Esophagus squamous epithelium (tissue), 5 donors: ENCODE measurements at places on chromosomes 6 and 20. TPM values are rescaled to one million over a fixed set of nuclear protein-coding genes. Genes with fewer than 3 reads are reported as not detected.

GRCh38 chr6:146914489-146915483 is 289.4 kb upstream of the STXBP5 start:
- peak overlapping the region; percentile 9 for H3K4me3 ChIP-seq
- H3K27me3 ChIP-seq: no peaks in the 10 kb centered on the region
- H3K36me3 ChIP-seq: no peaks in the 10 kb centered on the region
- peak overlapping the region; percentile 89 for H3K27ac ChIP-seq
- peaks cover 8% of the 10 kb centered on the region for H3K4me1 ChIP-seq

DNA sequence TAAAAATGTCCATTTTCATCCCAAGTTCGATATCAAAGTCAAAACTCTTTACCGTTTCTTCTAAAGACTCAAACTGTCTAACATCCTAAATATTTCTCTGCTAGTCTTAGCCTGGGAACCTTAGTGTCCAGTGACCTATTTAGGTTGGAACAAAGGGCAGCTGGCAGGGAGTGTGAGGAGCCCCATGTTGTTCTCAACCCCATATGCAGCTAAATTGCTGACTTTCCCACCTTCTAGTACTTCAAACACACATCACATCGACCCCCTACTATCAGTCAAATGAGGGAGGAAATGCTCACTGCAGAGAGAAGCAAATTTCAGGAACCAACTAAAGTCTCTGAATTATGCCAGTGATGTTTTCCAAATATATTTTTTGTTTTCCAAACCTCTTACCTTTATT is 192.6 kb upstream of the RAB32 start:
- no peak overlapping the region for H3K4me3 ChIP-seq
- H3K36me3 ChIP-seq: no peaks in the 10 kb centered on the region
- DNase-seq: no peak
- no peaks in the 10 kb centered on the region for H3K4me1 ChIP-seq
- no peak overlapping the region for H3K27ac ChIP-seq

DNA sequence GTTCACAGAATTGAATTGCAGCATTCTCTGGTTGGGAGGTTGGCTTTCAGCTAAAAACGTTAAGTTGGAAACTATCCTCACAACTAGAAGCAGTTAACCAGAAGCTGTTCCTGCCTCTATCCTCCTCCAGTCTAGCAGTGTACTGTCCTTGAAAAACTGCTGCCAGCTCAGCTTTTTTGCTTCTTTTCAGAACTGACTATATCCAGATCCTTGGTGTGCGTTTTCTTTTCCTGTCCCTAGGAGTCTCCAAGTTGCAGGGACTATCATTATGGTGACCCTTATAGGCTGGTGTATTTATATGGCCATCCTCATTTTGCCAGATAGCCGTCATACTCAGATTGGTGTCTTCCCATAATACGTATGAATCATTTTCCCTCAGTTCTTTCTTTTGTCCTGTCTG is 5.5 kb downstream of the ITCH start:
- H3K4me1 ChIP-seq: peaks cover 57% of the 10 kb centered on the region
- H3K27me3 ChIP-seq: no peaks in the 10 kb centered on the region
- DNase-seq: no peak
- peaks cover 10% of the 10 kb centered on the region for H3K36me3 ChIP-seq
- no peak overlapping the region for H3K4me3 ChIP-seq

Gene SLC12A5
- total RNA-seq: not detected

Gene MCM8
- total RNA-seq: 2.6 TPM
